NCI-H2107 (cell line): ENCODE measurements at places on chromosomes 1 and 21.

DNA sequence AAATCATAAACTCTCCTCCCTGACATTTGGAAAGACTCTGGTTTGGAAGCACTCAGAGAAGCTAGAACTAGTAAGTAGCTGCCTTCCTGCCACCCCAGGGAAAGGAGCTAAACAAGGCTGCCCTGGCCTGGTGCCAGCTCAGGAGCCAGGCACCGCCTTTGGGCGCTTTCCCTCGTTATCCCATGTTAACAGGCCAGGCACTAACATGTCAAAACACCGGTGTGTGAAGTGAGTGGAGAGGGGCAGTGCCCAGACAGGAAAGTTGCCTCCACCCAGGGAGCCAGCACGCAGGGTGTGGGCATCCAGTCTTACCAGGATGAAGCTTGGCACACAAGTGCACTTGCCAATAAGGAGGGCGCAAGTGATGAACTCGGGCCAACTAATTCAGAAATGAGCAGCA is 346.8 kb downstream of the RRAGC start:
- DNase-seq, result no peak

DNA sequence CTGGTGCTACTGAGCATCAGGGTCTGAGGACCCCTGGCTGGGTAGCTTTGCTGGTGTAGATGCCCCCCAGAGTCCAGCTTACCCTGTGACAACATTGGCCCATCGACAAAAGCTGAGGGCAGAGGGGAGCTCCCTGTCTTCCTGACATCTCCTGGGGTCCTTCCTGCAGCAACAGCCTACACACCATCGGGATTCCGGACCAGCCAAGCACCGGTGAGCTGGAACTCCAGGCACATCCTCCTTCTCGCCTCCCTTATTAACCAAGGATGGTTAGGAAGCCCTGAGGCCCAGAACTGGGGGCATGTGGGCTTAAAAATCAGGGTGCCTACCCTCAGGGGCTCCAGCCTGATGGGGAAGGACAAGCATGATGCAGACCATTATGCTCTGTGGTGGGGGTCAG is 658.0 kb downstream of the PTPRU start:
- DNase-seq, result no peak

GRCh38 chr1:10818262-10819197 is 22.1 kb upstream of the CASZ1 start:
- no peak for DNase-seq

- DNase-seq, result no peak
These were observed 5.5 kb downstream of the GNG4 start for GRCh38 chr1:235643837-235644692.

GRCh38 chr1:37808369-37809319 is 636 bp upstream of the YRDC start:
- DNase-seq, result peak; percentile 42

DNA sequence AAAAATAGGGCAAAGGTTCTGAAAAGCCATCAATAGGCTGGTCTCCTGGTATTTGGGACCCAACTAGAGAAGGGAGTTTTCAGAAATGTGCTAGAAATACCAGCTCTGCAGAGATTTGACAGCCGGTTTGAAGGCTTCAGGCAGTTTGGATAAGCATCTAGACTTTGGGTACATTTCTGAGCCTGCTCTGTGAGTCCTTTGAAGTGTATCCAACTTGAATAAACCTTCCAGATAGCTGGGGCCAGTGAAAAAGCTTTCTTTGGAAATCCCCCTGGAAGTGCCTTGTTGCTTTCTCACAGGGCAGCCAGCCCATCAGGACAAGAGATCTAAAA is 6.4 kb upstream of the PEF1 start:
- no peak for DNase-seq

DNA sequence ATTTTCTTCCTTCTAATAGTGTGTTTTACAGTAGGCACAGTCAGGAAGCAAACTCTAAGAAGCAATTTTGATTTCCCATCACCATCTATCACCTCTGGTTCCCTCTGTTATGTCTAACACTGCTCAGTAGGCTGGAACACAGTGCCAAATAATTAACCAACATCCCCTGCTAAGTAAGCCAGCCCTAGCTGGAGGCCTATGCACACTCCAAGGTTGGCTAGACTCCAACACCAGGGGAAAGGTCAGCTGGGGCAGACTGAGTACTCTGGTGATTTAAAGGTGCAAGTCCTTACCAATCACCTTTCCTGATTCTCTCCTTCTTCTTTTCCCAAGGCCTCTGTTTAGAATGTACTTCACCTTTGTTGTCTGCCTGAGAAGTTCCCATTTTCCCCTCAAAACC is 46.5 kb upstream of the BEND5 start:
- DNase-seq, result no peak

DNA sequence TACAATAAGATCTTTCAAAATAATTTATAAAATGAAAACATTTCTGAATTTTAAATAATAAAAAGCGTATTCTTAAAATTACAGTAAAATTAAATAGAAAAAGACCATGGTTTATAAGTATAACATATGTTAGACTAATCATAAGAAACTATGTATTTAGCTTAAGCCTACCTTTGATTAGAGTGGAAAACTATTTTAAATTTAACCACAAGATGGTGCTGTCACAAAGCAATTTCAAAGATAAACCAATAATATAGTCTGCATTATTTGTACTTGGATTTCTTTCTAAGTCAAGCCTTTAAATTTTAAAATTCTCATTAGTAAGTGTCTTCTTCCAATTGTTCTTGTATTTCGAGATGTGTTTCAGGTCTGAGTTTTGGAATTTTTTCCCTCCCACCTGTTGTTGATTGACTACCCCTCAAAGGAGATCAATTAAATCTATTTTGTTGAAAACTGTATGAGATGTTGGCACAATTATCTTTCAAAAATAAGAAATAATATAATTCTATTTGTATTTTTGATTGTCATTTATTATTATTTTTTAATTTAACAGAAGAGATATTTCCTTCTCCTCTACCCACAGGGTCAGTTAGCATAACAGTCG is 459.8 kb downstream of the KCNT2 start:
- no peak for DNase-seq

DNA sequence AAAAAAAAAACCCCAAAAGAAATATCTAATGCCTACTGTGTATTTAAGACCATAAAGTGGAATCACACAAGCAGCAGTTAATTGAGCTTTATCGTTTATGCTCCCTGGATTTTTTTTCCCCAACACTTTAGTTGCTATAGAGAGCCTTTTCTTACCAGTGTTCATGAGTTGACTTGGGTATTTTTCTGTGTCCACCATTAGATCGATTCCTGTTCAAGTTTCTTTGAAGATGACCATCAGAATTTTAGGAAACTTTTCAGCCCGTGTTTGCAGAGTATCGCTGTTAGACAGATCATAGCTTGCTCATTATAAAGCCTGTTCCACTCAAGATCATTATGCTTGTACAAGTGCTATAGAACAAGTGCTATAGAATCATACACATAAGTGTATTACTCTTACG is 1.5 kb downstream of the RALGPS2 start:
- DNase-seq, result no peak

DNA sequence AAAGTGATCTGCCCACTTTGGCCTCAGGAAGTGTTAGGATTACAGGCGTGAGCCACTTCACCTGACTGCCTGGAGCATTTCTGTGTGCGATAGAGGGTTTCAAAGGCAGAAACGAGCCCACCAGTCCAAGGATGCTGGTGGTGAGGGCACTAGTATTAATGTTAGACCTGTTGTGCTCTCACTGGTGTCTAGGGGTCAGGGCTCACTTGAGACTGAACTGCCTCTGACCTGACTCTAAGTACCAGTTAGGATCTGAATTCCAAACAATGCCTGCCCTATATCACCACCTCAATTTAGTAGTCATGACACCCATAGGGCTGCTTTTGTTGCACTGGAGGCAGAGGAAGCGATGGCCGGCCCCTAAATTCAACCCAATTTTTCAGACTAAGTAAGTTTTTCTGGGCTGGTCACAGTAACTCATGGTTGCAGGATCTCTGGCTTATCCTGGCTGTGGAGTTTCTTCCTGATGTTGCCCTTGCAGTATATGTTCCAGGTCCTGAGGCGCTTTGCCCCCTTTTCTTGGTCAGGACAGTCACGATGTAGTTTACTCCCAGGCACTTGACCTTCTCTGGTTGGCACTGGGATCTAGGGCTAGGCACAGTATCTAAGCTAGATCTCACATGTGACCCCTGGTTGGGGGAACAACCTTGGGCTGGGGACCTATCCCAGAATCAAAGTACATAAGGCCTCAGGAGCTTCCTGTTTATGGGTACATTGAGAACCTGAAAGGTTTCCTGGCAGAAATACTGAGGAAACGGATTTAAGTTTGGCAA is 4.5 kb downstream of the CCDC17 start:
- DNase-seq, result no peak

DNA sequence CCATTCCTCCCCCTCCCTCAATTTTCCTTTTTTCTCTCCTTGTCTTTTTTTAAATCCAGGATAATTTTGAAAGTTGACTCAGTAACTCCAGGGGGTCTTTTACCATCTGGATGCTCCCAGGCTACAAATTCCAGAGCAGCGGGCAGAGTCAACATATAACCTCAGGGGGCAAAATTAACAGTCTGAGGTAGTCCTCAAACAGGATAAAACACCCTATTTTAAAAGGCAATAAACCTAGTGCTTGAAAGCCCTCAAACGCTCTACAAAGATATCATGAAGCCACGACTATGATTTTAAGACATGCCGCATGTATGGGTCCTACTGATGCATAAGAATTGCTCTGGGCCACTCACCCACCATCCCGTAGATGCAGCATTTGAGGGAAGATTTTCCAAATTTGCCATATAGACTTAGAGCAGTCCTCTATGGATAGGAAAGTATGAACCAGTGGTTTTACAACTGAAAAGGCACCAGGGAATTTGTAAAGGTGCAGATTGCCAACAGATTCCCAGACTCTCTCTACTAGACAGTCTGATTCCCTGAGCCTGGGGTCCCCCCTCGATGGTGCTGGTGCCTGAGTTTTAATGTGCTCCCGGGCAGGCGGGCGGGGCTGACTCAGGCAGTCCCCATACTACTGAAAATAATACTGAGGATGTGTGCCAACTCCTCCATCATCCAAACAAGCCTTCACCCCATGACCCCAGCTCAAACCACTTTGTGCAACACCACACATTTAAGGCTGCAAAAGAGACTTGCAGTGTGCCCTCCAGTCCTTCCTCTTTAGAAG is 37.2 kb downstream of the PTPN14 start:
- no peak for DNase-seq

- no peak for DNase-seq
These were observed 222.5 kb downstream of the RPS6KC1 start for GRCh38 chr1:213273546-213273945.

- no peak for DNase-seq
These were observed 90.2 kb downstream of the SPSB1 start for GRCh38 chr1:9382643-9383491.

GRCh38 chr1:28896609-28896986 is 17.8 kb upstream of the EPB41 start:
- DNase-seq, result no peak

- no peak for DNase-seq
These were observed 163.0 kb downstream of the ADGRL4 start for GRCh38 chr1:78843546-78843945.

DNA sequence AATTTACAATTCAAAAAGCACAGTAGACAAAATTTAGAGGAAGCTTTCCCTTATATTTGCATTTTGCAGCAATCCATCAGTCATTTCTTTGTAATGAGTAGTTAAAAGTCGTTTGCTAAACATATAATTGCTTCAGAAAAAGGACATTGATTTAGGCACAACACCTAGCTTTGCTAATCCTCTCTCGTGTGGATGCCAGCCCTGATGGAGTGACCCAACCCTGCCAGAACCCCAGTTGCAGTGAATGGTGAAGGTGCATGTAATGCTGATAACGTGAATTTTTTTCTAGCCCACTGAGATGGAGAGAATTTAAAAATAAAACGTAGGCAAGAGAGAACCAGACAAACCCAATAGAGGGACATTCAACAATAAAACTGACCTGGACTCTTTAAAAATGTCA is 263.4 kb downstream of the GRIK1 start:
- no peak for DNase-seq

- DNase-seq, result no peak
These were observed 3.0 kb downstream of the LYST start for GRCh38 chr1:235863699-235864093.

GRCh38 chr1:240701412-240701811 is 89.5 kb upstream of the GREM2 start:
- DNase-seq, result peak; percentile 49

DNA sequence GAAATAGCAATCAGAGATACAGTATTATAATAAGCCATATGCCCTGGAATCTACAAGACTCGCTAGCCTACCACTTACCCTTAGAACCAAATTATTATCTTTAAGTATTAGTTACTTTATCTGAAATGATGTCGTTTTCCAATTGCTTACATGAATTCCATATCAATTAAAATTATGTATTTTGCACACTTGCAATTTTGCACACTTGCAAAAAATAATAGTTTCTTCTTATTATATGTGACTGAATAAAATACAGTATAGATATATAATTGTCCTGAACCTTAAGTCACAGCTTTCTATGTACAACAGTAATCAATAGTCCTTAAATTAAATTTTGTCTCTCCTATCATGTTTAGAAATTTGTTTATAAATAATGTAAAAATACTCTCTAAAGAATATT is 2095.1 kb downstream of the NCAM2 start:
- no peak for DNase-seq

GRCh38 chr1:20992322-20993056 is 184.2 kb downstream of the EIF4G3 start:
- no peak for DNase-seq

DNA sequence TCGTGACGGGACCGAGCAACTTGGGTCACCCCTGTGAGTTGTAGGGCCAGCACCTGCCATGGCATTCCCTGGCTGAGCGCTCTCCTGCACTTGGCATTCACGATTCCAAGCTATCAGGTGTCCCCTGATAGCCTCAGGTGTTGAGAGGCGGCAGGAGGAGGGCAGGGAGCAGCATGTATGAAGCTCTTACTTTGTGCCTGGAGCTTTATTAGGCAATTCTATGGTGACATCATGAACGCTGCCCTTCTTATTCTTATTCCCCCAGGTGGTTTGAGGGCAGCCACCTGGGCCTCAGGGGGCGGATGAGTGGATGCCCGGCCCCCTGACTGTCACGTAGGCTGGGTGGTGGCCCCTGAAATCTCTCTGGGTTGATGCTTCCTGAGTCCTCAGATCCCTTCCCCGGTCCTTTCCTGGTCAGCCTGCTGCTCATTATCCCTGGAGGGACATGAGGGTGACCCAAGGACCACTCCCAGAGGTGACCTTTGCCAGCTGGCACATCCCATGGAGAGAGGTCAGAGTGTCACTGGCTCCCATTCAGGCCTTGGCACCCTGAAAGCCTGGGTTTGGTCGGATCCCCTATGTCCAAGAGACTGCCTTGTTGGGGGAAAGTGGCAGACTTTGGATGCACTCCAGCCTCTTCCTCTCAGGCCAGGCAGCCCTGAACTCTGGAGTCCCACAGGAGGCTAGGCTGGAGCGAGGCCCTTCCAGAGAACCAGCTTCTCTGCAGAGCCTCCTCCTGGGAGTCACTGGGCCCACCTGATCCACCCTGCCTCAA is 51.9 kb downstream of the SPSB1 start:
- no peak for DNase-seq

GRCh38 chr1:2411801-2412394 is 466 bp downstream of the PEX10 start:
- no peak for DNase-seq

- no peak for DNase-seq
These were observed 19.8 kb downstream of the CTNNBIP1 start for GRCh38 chr1:9890224-9890731.

- DNase-seq, result no peak
These were observed 167.6 kb downstream of the PCBP3 start for GRCh38 chr21:45811136-45811535.

GRCh38 chr1:182974506-182975191 is 21.7 kb upstream of the SHCBP1L start:
- DNase-seq, result no peak

GRCh38 chr1:22912311-22912710 is 60.4 kb downstream of the LACTBL1 start:
- no peak for DNase-seq
